NCI-H1417 (cell line): ENCODE measurements at places on chromosomes 5 and 9.

DNA sequence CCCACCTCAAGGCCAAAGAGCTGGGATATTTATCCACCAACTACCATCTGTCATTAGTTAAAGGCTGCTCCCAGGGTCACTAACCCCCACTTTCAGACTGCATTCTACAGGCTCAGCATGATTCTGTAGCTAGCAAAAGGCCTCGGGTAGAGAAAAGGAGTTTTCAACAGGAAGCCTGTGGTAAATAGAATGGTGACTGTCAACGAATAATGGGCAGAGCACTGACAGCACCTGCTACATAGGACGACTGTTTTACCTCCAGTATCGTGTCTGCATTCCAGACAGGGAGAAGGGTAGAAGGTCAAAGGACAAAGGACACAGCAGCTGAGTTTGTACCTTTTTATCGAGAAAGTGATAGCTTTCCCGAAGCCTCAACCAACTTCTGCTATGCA, 20.3 kb downstream of the MFAP3 start:
- DNase-seq: no peak

GRCh38 chr9:126614088-126614454, 343 bp downstream of the LMX1B start:
- DNase-seq: peak; percentile 61

DNA sequence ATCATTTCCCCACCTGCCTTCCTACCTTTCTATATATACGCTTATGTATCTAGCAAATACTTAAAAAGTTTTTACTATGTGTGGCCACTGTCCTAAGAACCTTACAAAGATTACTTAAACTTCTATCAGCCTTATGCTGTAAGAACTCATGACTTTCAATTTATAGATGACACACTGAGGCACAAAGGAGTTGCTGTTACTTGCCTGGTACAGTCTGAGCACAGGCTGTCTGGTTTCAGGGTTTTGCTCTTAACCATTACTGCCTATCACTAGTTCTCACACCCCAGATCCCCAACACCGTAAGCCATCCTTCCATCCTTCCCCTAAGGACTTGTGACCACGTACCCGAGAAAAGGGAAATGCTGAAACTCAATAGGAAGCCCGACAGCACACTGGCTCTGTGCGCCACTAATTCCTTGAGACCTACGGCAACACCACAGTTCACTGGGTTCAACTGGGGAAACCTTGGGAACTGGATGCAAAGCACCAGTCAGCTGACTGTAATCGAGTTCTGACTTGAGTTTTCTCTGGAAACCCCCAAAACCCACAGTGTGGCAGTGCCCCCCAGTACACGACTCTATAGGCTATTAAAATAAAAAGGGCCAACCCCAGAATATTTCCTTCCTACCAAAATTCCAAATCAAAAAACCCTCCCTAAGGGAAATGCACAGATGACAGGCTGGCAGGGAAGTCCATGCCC, 56.0 kb downstream of the AUH start:
- no peak for DNase-seq

DNA sequence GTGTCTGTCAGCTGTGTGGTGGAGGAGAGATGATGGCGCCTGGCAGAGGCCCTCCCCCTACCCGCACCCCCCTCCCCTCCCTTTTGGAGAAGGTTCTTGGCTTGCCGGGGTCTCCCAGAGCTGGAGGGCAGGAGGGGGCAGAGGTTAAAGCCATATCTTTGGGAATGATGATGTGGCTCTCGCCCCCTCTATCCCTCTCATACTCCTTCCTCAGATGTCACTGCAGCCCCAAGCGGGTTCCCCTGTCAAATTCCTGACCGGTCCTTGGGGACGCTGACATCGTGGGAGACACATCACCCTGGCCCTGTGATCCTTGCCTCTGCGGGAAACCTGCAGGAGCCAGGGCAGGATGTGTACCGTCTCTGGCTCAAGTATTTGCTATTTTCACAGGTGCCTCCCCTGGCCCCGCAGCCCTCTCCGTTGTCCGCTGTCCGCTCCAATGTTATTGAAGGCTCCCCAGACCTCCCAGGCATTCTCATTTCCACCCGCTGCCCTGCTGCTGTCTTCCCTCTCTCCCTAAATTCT, 109.5 kb downstream of the FOXD1 start:
- no peak for DNase-seq

DNA sequence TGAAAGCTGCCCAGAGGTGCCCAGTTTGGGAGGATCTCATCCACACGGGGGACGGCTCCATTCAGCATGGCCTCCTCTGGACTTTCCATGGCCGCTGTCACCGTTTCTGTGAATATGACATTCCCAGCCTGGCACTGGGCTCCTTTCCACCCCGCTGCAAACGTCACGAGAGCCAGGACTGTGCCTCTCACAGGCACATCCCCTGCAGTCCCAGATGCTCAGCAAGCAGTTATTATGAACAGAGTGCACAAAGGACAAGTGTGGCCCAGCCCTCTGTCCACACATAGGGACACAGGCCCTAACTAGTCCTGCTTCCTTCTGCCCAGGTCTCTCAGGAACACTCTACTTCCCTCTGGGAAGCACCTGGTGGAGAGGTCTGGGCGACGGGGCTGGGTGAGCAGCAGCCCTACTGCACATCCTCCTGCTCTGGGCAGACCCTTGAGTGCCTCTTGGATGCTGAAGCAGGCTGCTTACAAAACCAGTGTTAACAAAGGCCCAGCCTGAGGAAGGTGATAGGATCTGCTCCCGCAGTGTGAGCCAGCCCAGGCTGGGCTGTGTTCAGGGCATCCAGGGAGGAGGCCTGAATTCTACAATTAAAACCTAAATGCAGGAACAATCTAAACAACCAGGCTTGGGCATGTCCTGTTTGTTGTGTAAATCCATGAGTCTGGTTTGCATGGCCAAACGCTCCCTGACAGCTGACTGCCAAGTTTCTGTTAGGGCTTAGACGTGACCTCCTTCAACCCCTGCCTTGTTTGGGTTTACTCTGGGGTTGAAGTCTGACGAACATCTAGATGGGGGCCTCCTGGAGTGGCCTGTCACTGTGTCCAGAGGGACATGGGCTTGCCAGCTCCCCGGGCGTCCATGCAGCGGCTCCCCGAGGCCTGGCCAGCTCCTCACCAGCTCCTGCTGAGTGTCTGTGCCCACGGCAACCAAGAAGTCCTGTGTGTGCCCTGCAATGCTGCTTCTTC, 269.8 kb downstream of the GADD45G start:
- peak; percentile 77 for DNase-seq

GRCh38 chr9:107737987-107738743, 248.6 kb upstream of the KLF4 start:
- peak; percentile 35 for DNase-seq

DNA sequence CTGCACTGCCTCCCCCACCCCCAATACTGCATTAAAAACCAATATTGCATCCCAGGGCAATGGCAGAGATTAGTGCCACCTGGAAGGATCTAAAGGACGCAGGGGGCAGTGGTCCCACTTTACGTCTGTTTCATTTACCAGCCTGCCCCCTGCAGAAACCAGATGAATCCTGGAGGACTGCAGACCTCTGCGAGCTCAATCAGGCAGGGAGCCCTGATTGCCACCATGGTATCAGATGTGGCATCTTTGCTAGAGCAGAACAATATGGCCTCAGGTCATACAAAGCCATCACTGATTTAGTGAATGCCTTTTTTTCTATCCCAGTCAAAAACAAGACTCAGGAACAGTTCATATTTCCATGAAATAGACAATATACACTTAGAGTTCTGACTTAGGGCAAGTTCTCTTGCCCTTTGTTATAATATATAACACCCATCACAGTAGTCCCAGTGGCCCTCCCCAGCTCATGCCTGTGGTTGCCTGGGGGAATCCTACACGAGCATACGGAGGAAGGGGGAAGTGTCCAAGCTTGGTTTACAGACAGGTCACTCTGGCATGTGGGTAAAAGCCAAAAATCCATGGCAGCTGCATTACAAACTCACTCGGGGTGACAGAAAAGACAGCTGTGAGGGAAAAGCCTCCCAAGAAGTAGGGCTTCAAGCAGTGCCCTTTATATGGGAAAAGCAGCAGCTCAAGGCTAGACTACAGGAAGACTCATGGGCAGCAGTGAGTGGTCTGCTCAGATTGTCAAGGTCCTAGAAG, 85.1 kb downstream of the MED27 start:
- no peak for DNase-seq
